ENCODE measurements at places on chromosomes 1 and 21. TPM values are rescaled to one million over a fixed set of nuclear protein-coding genes. Genes with fewer than 3 reads are reported as not detected.

Gene GJB5
- total RNA-seq, result not detected

Gene PGLYRP4
- total RNA-seq, result not detected

Gene SPRR2B
- not detected for total RNA-seq

Gene A3GALT2
- not detected for total RNA-seq

Gene ANKRD34A
- total RNA-seq, result 0.13 TPM

Gene S100A12
- not detected for total RNA-seq

Gene LCE1B
- total RNA-seq, result 0.22 TPM

Gene TSNAX
- total RNA-seq, result 41.2 TPM

Gene AUNIP
- 5.2 TPM for total RNA-seq

Gene RGSL1
- not detected for total RNA-seq

Gene SDHC
- 33.9 TPM for total RNA-seq

Gene GPR153
- total RNA-seq, result 1.1 TPM

Gene KCNK2
- total RNA-seq, result not detected

Gene TRIM58
- 0.43 TPM for total RNA-seq

Gene SPRR3
- not detected for total RNA-seq

Gene SLC1A7
- total RNA-seq, result not detected

Gene GCSAML
- total RNA-seq, result not detected

Gene SON
- total RNA-seq, result 322 TPM

Gene KIF17
- total RNA-seq, result 0.13 TPM

Gene FCAMR
- total RNA-seq, result not detected

Gene NPHS2
- total RNA-seq, result not detected

Gene NTRK1
- not detected for total RNA-seq

Gene BCL2L15
- total RNA-seq, result 1.1 TPM

Gene FCGR2B
- total RNA-seq, result not detected

Gene RHOU
- total RNA-seq, result 0.53 TPM

Gene OR10J1
- total RNA-seq, result not detected

Gene LINGO4
- total RNA-seq, result not detected

Gene RYR2
- not detected for total RNA-seq

Gene SH3BGR
- total RNA-seq, result 0.27 TPM

Gene ZFYVE9
- 48.4 TPM for total RNA-seq

Gene MCOLN3
- not detected for total RNA-seq

Gene SCP2
- 149 TPM for total RNA-seq

Gene LCE1D
- not detected for total RNA-seq

Gene YIPF1
- 23.8 TPM for total RNA-seq

Gene KCNC4
- 13.6 TPM for total RNA-seq

Gene GUCA2B
- total RNA-seq, result not detected

Gene GALE
- 38.2 TPM for total RNA-seq

Gene OR2T2
- total RNA-seq, result not detected

Gene SLC45A3
- 10.1 TPM for total RNA-seq

Gene ZNF678
- 15.6 TPM for total RNA-seq

Gene TMPRSS15
- total RNA-seq, result not detected

Gene LRRC38
- total RNA-seq, result not detected

Gene ACBD6
- total RNA-seq, result 59.0 TPM

Gene PLPP3
- 34.4 TPM for total RNA-seq

Gene CR2
- total RNA-seq, result not detected

Gene HFM1
- total RNA-seq, result 0.40 TPM

Gene UTS2
- not detected for total RNA-seq

Gene HRNR
- not detected for total RNA-seq

Gene SLC25A34
- 0.13 TPM for total RNA-seq
